ENCODE measurements at places on chromosomes 11 and 22.

DNA sequence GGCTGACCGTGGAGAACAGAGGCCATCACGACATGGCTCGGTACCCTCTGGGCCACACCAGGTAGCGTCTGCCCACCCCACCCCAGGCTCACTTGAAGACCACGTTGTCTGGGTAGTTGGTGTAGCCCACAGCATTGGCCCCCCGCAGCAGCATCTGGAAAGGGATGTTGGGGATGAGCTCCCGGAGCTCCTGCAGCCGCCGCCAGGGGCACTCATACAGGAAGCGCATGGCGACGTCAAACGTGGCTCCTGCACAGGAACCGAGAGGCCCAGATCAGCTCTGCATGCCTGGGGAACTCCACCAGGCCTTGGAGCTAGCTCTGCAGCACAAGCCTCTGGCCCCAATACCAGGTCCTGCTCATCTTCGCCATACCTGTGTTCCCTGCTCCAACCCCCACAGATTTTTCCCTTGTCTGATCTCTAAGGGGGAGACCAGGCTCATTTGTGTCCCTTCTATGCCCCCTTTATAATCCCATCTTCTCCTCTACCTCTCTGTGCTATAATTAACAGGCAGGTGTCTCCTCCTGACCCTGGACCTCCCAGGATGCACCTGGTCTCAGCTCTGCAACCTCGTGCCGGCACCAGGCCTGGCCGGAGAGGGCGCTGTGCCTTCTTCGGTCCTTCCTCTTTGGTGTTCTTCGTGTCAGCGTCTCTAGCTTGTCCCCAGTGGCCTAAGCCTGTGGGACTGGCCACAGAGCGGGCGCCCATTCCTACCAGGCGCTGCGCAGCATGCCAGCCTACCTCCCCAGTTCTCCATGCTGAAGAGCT lies 5.0 kb upstream of the LRFN4 start:
- no peak for DNase-seq

DNA sequence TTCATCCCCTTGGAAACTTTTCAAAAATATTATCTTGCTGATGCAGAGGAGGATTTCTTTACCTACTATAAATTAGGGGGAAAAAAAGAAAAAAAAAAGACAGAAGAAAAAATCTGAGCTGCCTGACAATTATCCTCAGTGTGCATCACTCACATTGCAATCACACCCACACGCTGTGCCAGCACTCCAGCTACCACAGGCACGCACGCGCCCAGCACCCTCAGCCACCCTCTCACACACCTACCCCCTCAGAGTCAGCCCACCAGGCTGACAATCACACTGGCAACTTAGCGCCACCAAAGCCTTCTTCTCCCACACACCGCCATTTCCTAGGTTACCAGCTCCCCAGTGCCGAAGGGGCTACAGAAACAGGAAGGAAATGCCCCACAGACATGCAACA lies 236.1 kb downstream of the KCNA4 start:
- DNase-seq = no peak

DNA sequence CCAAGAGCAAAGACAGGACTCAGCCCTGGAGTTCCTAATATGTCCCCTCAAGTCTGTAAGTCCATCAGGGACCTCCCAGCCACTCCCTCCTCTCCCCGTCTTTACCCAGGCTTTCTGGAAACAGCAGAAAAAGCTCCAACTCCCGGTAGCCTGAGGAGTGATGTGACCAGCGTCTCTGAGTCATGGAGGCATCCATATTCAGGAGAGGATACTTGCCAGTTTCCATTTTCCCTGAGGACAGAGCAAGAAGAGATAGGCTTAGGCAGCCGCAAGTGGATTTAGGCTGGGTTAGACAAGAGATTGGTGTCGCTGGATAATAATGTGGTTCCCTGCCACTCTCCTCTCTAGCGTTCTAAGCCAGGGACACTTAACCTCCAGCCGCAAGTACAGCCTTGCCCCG lies 206.6 kb downstream of the GRIK4 start:
- DNase-seq = no peak

DNA sequence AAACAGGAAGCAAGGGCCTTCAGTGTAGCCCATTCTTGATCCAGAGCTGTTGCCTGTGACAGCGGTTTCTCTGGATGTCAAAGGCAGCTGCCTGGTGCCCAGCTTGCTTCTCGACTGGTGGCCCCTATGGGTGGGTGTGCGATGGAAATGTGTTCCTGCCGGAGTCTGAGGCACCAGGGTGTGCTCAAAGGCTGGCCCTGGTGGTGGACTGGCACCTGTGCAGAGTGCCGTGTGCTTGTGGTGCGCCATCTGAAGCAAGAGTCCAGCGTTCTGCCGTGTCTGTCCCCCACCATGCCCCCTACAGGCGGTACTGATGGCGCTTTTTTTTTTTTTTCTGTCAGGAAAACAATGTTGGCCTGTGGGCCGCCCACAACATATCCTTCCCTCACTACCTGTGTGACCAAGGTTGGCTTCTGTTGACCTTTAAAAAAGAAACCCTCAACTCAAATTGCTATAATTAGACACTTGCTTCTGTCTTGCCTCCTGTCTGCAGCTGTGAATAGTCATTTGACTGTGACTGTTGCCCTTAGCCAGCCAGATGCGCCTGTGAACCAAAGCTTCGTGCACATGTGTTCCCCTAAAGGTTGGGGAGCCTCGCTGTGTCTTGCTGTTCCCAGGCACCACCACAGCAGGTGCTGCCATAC lies 4.7 kb upstream of the RANBP1 start:
- no peak for DNase-seq

GRCh38 chr11:64677441-64678023 lies 45.5 kb downstream of the NRXN2 start:
- no peak for DNase-seq

GRCh38 chr11:95652002-95652472 lies 137.5 kb downstream of the FAM76B start:
- no peak for DNase-seq

DNA sequence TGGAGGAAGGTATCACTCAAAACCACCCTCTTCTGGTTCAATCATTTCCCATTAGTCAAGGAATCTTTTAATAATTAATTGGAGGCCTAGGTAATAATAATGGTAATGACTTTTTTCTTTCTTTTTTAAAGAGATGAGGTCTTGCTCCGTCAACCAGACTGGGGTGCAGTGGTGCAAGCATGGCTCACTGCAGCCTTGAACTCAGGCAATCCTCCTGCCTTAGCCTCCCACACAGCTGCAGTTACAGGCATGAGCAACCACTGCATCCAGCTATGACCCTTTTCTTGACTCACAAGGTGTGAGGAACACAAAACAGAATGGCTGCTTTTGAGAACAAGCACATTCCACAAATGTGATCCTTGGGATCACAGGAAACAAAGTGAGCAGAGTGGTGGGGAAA lies 3.6 kb downstream of the POLDIP3 start:
- no peak for DNase-seq

GRCh38 chr11:130458410-130458729 lies 9.9 kb downstream of the ADAMTS15 start:
- DNase-seq = peak; percentile 54

GRCh38 chr22:29214232-29214631 lies 8.5 kb downstream of the EMID1 start:
- DNase-seq = no peak

DNA sequence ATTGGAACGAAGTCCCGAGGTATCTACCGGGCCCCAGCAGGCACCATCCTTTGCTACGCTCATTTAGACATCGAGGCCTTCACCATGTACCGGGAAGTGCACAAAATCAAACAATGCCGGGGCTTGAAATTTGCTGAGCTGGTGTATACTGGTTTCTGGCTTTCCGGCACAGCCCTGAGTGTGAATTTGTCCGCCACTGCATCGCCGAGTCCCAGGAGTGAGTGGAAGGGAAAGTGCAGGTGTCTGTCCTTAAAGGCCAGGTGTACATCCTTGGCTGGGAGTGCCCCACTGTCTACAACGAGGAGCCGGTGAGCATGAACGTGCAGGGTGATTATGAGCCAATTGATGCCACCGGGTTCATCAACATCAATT lies 158.8 kb upstream of the GUCY1A2 start:
- DNase-seq = no peak

DNA sequence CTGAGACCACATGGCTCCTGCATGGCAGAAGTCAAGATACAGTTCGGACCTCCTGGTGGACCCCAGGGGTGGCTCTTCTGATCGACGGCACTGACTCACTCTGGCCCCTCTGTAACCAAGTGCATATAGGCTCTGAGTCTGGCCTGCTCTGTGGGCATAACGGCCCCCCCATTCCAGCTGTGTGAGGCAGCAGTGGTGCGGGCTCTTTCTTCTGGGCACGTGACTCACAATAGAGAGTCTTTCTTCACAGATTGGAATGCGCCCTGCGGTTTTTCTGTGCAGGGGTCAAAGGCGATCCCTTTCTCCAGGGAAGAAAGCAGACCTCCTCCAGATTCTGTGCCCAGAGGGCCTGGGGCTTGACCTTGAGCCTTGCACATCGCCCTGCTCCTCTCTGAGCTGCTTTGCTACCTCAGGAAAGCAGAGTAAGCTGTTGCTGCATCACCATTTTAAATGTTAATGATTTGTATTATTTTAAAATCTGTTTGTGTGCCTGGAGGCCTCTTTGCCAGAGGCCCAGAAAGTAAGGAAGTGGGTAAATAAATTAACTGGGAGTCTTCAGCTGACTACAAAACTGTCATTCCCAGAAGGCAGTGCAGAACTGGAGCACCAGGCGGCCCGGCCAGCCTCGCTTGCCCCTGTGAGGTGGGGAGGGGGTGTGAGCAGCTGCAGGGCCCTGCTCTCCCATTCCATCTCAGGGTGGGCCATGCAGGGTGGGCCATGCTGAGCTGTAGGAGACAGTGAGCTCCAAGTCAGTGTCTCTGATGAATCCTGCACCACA lies 199.0 kb downstream of the GRIK4 start:
- DNase-seq = peak; percentile 84

DNA sequence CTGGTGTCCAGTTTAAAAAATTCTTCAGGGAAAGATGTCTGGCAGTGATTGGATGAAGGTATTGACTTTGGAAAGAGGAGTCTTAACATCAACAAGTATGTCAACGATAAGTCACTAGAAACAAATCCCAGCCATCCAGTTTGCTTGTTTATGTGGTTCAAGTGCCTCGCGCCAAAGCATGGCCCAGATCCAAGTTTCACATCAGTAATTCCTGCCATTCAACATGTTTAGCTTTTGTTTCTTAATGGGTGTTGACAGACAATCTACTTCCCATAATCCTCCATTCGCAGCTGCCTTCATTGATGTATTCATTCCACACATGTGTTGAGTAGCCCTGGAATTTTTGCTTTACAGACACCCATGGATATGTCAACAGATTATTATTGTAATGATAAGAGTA lies 77.8 kb downstream of the UBASH3B start:
- peak; percentile 42 for DNase-seq

GRCh38 chr22:35312198-35313059 lies 12.7 kb downstream of the TOM1 start:
- DNase-seq = no peak

- no peak for DNase-seq
Observed at GRCh38 chr22:45628515-45628914, 43.1 kb upstream of the ATXN10 start.

DNA sequence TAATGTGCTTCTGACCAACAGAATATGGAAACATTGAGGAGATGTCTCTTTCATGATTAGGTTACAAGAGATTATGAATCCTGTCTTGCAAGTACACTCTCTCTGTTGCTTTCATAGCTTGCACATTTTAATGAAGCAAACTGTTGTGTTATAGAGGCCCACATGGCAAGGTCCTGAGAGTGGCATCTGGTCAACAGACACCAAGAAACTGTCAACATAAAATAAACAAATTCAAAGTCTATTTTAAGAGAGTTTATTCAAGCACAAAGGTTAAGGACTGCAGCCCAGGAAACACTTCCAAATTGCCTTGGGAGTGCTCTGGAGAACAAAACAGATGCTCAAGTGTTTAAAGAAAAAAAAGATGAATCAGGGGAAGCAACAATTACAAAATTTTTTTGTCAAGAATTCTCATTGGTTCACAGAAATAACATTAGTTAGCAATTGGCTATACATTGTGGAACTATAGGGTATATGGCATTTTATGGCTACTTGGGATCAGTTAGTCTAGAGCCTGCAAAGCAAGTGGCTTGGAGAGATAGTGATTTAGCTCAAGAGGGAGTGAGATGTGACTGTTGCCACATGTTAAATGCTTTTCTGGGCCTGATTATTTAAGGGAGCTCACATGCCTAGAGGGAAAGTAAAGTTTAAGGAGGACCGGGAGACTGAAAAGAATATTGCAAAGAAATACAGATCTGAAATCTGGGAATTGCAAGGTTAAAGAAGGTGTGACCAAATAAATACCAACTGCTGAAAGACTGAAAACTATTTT lies 54.6 kb downstream of the CTSC start:
- DNase-seq = no peak

DNA sequence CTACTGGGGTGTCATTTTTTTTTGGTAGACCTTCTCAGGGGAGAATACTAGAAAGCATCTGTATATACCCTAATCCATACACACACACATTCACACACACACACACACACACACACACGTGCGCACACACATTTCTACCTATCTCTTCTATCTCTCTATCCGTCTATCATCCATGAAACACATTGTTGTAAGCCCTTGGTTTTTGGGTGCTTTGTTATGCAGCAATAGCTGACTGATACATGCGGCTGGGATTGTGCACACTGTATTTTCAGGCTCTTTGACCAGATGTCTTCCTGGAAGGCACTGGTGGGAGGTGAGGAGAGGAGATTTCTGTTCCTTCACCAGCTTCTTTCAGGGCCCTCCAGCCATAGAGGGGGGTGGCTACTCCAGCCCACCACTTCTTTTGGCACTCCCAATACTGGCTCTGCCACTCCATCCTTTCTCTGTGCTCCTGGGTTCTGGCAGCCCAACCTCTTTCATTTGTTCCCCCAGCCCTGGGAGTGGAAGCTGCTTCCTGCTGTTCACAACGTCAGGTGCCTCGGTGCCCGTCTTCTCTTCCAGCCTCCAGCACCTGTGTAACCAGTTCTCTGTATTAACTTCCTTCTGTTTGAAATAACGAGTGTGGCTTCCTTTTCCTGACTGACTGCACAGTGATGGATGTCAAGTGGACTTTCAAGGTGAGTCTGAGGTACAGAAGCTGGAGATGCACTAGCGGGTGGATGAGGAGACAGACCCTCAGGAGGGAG lies 12.4 kb upstream of the MUC2 start:
- no peak for DNase-seq

DNA sequence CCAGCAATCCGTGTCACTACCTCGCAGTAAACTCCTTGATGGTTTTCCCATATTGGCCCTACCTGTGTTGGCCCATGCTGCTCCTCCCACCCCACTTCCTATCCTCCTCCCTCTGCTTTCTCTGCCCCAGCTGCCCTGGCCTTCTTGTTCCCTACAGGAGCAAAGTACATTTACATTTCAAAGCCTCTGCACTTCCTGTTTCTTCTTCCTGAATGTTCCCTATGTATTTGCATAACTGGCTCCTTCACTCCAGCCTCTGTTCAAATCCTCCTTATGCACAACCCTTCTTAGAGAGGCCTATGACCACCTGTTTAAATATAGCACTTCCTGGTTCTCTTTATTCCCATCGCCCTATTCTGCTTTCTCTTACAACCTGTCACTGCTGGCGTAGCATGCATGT lies 62.2 kb downstream of the PARVA start:
- no peak for DNase-seq

DNA sequence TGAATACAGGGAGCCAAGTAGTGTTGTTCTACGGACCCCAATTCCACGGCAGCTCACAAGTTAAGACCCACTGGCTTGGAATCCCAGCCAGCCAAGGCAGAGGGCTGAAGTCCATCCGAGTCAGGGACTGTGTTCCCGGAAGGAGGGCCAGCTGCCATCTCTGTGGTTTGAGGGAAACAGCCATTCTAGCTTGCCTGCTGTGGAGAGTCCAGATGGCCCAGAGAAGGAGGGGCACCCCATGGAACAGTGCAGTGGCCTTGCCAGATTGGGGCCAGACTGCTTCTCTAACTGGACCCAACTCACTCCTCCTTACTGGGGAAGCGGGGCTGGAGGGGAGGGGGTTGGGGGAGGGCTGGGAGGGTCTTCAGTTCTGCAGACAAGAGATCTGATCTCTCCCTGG lies 156.4 kb downstream of the FAM181B start:
- DNase-seq = no peak

Data from globus pallidus (tissue), 1 donor.